NCI-H2107 (cell line): ENCODE measurements at places on chromosomes 12 and 14.

DNA sequence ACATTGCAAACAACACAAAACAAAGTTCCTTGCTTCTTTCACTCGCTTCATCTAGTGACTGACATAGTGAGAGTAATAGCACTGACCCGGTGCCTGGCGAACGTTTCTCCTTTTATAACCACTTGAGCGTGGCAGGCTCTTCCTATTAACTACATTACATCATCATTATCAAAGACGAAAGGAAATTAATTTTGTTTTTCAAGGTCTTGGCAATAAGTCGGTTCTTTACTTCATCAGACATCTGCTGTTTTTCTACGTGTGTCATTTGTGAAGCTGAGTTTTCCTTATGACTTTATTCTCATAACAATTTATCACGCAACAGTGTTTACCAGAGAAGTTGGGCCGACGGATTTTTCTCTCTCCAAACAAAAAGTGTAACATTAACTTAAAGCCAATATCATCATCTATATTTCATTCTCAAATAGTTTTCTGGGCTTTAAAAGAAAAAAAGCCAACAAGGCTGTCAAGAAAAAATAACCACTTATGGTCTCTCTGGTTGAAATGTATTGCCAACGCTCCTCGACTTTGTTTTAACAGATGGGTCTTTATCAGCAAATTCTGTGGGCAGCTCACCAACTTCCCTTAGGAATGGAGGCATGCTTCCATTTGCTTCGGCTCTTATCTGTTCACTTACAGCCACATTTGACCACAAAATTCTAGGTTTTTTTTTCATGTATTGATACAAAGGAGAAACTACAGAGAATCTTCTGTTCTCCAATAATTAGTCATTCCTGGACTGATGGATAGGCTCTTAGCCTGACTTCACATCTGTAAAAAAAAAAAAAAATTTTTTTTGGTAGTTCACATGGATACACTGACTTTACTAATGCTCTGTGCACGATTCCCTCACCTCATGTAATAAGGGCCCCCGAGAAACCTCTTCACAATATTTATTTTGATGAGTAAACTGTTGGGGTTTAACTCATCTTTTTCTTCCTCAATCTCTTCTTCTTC lies 97.1 kb upstream of the CDKN3 start:
- DNase-seq, result no peak

- no peak for DNase-seq
Measured at GRCh38 chr12:15227004-15227679, 5.9 kb upstream of the RERG start.

DNA sequence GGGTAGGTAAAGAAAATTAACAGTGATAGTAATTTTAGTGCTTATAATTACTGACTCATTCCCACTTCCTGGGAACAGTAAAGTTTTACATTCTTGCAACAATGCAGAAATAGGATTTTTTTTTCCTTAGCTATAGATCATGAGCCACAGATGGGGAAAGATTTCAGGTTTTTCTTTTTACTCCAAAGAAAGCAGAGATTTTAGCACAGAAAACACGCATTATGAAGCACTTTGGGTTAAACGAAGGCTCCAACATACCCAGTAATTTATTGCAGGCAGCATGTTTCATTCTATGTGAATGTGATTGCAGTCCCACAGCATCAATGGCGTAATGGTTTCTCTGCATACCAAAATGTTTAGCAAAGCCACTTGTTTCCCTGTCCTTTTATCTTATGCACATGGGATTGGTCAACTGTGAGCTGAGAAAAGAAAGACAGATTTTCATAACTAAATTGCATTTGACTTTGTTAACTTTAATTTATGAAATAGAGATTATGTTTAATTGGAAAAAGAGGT lies 124.6 kb upstream of the E2F7 start:
- DNase-seq, result no peak

GRCh38 chr12:121829250-121829918 lies 25.6 kb downstream of the SETD1B start:
- DNase-seq, result no peak

- no peak for DNase-seq
Measured at GRCh38 chr12:69338120-69338859, 9.9 kb upstream of the LYZ start.

DNA sequence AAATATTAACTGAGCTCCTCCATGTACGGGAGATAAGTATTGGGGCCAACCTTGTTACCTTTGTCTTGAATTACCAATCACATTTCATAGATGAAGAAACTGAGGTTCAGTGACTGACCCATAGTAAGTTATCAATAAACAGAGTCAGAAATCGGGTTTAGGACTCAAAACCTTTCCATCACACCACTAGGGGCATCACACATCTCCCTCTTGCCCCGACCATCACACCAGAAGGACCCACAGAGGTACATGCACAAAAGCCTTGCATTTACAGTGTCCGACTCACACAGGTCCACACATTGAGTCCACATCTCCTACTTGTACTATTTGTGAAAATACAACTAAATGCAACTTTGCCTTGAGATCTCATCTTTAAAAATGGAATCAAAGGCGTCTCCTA lies 29.4 kb downstream of the KCNA5 start:
- DNase-seq, result no peak

DNA sequence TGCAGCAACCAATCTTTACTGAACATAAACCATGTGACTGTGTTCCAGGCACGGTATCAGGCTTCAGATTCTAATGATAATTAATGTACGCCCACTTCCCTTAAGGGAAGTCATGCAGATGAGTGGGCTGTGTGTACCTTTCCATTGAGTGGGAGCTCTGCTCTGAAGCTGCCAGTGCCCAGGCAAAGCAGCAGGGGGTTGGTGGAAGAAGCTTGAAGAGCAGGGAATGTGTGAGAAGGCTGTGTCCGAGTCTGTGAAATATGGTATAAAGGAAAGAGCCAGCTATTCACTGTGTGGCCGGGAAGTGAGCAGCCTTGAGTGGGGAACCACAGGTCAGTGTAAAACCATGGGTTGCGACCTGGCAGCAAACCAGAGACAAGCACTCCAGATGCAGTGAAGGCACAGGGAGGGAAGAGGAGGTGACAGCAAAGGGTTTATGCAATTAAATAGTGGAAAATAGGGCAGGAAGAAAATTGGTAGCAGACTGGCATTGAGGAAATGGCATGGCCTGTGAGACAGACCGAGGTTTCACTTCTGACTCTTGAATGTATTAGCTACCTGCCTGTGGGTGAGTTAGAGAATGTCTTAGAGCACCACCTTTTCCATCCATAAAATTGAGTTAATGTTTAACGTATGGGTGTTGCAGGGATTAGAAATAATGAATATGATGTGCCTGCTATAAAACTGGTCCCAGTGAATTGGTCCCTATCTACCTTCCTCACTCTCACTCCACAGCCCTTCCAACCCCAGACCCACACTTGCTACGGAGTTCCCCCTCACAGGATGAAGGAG lies 116.4 kb downstream of the NTF3 start:
- DNase-seq, result no peak

DNA sequence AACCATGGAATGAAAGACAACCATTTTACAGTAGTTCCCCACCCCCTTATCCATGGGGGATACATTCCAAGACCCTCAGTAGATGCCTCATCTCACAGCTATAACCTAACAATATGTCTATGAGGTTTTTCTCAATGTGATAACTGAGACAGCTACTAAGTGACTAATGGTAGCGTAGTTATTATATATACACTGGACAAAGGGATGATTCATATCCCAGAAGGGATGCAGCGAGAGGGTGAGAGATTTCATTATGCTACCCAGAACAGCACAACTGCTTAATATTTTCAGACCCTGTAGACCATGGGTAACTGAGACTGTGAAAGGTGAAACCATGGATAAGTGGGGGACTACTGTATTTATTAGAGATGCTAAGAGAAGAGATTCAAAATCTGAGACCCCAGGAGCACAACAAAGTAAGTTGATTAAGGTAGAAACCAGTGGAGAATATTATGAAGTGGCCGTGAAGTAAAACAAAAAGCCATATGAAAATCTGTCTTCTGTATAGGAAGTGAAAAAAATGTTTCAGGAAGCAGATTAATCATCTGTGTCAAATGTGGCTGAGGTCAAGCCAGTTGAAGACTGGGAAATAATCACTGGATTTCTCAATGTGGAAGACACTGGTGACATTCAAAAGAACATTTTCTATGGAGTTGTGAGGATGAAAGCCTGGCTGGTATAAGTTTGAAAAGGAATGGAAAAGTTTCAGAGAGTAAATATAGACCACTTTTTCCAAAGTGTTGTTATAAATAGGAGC lies 77.2 kb downstream of the RPL10L start:
- DNase-seq, result no peak

GRCh38 chr12:62429457-62429856 lies 37.2 kb upstream of the MON2 start:
- no peak for DNase-seq

DNA sequence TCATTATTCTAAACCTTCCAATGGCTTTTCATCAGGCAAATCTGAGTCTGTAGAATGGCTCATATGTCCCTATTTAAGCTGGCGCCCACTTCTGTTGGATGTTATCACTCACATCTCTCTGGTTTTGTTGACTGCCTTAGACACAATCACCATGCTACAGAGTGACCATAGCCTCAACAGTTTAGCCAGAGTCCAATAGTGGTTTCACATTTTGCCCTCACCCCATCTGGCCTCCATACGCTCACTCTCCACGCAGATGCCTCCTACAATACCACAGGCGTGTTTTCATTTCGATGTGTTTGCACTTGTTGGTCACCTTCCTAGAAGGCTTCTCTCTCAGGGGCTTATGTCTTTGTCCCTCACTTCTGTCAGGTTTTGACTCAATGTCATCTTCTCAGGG lies 3.4 kb downstream of the KLRB1 start:
- no peak for DNase-seq

- DNase-seq, result no peak
Measured at GRCh38 chr14:87131879-87132278, 861.1 kb downstream of the GALC start.
